Inflammatory macrophage treated with lipopolysaccharide for 1 hour (primary cell): ENCODE measurements at places on chromosomes 5 and 9.

- DNase-seq, result no peak
Measured at GRCh38 chr5:68641211-68641610, 425.7 kb downstream of the PIK3R1 start.

GRCh38 chr5:135662683-135663082 is 83.9 kb upstream of the CXCL14 start:
- no peak for DNase-seq

GRCh38 chr5:107376546-107377276 is 294.0 kb downstream of the EFNA5 start:
- no peak for DNase-seq

- no peak for DNase-seq
Measured at GRCh38 chr9:76353280-76353679, 40.9 kb downstream of the RFK start.

DNA sequence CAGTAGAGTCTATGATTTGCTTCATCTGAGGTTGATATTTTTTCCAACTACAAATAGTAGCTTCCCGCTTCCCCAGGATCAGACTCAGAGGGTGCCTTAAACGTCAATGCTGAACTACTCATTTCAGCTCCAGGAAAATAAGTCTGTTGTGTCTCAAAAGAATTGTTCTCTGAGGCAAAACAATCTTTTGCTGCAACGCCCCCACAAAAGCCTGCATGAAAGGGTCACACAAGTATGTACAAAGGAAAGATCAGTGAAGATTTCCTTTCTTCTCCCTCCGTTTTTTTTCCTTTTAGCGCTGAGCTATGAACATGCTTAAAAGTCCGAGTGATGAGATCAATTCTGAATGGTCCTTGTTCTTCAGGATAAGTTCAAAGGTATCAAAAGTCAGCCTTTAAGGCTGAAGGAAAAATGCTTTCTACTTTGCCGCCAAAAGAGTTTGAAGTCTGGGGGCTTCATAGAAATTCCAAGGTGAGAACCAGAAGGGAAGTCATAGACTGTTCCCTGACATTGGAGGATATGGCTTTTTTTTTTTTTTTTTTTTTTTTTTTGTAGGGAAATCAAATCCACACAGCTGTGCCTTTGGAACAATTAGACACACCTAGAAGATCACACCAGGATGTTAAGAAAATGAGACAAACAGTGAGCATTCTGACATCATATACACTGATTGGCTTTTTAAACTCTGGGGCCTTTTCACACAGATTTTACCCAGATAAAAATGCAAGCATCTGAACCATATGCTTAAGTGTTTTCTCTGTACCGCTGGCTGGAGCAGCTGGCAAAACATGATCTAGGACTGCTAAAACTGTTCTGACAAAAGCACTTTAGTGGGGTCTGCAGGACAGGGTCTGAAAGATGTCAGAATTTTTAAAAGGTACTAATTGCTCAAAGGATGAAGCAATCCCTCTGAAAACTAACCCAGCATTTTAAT is 329.3 kb downstream of the ENC1 start:
- no peak for DNase-seq
